ENCODE measurements at places on chromosomes 4 and X. TPM values are rescaled to one million over a fixed set of nuclear protein-coding genes. Genes with fewer than 3 reads are reported as not detected.

Gene TLR1
- polyA plus RNA-seq, result 4.3 TPM

DNA sequence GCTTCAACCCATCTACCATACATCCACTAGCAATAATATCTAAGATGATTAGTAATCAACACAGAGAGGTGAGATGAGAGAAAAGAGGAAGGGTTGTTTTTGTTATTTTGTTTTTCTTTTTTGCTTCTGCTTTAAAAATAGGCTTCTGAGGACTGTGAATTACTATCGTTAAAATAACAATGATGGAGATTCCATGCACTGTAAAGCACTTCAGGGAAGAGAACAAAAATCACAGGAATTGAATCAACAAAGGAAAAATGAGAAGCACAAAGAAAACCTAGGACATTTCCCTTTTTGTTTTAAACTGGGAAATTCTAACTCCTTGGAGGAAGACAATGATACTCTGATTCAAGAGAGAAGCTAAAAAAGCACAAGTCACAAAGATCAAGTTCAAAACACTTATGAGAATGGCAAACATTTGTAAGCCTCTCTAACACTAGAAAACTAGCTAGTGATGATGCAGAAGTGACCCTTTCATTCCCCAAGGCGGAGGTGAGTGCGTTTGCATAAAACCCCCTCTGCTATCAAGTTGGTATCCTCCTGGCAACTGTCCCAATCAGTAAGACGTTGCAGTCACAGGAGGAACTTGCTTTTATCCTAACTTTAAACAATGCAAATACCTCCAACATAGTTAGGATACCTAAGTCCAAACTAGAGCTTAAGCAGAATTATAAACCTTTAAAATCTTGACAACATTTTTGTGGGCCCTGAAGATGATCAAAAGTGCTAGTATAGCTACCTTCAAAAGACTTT lies 308.5 kb downstream of the CAMK2D start:
- no peak for DNase-seq

GRCh38 chrX:10900585-10901289 lies 210.4 kb upstream of the HCCS start:
- DNase-seq, result peak; percentile 23

DNA sequence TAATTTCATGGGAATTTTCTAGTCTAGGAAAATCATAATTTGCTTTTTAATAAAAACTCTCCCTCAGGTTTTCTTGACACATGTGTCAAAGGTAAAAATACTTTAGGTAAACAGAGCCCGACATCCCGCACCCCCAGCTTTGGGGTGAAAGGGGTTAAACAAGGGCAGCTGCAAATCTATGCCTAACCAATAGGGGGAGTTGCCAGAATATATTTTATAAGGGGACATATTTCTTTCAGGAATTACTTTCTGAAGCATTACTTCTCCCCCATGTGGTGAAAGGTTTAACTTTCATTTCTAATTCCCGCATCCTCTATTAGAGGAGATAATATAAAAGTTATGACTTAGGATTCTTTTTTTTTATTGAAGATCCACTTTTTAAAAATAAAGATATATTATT lies 53.9 kb upstream of the HEPH start:
- DNase-seq, result no peak

Gene PLAC1
- 0.04 TPM for polyA plus RNA-seq

DNA sequence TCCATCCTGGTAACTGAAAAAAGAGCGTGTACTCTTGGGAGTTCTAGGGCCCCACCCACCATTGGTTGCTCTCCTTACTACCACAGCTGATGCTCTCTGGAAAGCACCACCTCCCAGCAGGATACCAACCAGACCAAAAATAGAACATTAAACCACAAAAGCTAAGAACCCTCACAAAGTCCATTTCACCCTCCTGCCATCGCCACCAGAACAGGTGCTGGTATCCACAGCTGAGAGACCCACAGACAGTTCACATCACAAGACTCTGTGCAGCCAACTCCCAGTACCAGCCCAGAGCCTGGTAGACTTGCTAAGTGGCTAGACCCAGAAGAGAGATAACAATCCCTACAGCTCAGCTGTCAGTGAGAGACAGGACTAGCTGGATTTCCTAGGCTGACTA lies 240.6 kb downstream of the PABPC4L start:
- DNase-seq, result no peak

Gene GASK1B
- 39.6 TPM for polyA plus RNA-seq

- no peak for DNase-seq
Observed at GRCh38 chr4:122360754-122361153, 18.1 kb upstream of the ADAD1 start.

Gene FAM53A
- polyA plus RNA-seq, result 0.84 TPM
